ENCODE measurements at places on chromosomes 5 and 9.

GRCh38 chr9:123883634-123884033 lies 46.3 kb downstream of the DENND1A start:
- DNase-seq: no peak

GRCh38 chr5:127993476-127993875 lies 90.1 kb upstream of the SLC12A2 start:
- no peak for DNase-seq

- DNase-seq: no peak
Observed at GRCh38 chr5:14424011-14424685, 157.4 kb upstream of the OTULINL start.

DNA sequence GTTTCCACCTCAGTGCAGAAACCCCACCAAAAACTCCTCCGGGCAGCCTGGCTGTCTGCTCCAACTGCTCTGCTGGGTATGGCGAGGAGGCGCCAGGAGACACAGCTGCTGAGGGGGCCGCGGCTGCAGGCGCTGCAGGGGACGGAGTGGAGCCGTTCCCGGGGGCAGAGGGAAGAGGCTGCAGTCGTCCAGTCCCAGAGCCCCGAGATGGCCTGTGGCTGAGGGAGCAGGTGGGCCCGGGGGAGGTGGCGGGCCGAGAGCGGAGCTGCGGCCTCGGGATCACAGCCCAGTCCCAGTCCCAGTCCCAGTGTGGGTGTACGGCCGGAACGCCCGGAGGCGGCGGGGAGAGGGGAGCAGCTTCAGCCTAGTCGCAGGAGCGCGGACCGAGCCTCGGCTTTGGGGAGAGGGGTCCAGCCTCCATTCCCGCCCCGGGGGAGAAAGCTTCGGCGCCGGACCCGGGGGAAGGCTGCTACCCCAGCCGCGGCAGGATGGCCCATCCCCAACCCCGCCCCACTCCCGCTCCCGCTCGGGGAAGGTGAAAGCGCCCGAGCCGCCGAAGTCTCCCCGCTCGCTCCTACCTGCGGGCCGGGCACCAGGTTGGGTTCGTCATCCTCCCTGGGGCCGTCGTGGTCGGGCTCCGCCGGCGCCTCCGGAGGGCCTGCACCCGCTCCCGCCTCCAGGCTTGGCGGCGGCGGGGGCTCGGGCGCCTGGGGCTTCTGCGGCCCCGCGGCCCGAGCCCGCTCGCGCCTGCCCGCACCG lies 513 bp downstream of the FAM193B start:
- DNase-seq: peak; percentile 25

DNA sequence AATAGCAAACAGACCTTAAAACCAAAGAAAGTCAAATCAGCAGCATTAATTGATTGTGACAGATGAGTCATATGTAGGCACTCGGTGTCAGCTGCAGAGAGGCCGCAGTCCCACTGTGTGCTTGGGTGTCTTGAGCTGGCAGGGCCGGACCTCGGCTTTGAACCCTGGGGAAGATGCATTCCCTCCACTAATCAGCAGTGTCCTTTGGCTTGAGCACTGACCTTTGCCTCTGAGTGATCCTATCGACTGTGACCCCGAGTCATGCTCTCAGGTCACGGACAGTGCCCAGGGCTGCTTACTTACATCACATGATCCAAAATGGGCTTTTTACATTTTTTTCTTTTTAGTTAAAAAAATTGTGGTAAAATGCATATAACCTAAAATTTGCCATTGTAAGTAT lies 188.7 kb downstream of the GADD45G start:
- DNase-seq: no peak

- no peak for DNase-seq
Observed at GRCh38 chr5:134609232-134609851, 23.3 kb downstream of the SAR1B start.

- no peak for DNase-seq
Observed at GRCh38 chr5:7053528-7054209, 340.4 kb downstream of the TENT4A start.

GRCh38 chr5:157443041-157443549 lies 16.9 kb upstream of the NIPAL4 start:
- no peak for DNase-seq

DNA sequence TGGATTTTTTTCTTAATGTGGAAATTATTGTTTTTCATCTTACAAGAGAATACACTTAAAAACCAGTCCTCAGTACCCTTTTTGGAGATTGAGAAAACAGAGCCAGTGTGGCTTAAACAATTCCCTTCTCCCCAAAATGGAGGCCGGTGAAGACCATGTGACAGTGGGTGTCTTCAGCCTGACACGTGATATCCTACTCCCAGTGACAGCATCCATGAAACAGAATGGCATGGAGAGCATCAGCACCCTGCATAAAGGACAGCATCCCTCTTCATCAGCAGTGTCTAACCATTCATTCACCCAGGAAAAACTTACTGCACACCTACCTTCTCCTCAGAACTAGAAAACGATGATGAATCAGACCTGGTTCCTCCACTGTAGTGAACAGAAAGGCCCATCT lies 103.4 kb upstream of the RAI14 start:
- DNase-seq: no peak

Measured in stimulated activated CD8-positive, alpha-beta memory T cell treated with anti-CD3 and anti-CD28 coated beads, Interleukin-4, amount 100 ng/mL, for 24 hours (primary cell).